ENCODE measurements at places on chromosomes 3 and 15. TPM values are rescaled to one million over a fixed set of nuclear protein-coding genes. Genes with fewer than 3 reads are reported as not detected.

DNA sequence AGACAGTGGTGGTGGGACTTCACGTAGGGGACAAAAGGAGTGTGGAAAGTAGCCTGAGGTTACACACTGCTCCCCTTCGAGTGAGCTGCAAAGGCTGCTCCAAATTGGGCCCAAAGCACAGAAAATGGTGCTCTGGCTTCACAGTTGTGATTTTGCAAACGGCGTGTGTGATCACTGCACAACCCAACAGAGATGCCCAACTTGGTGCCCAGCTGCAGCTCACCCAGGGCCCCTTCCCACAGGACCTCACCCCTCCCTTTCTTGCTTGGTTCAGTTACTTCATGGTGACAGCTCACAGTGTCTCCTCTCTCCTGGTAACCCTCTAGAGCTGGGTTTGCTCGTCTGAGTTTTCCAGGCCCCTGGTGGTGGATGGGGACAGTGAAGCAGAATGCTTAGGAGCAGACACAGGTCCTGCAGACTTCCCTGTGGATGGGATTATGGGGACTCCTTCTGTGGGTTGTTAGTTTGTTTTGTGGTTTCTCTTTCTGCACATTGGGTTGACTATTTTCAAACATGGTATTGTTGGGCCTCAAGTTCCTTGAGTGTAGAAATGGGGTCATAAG, 98.3 kb downstream of the TOP2B start:
- no peak overlapping the region for H3K4me3 ChIP-seq
- no peak overlapping the region for H3K27ac ChIP-seq
- H3K27me3 ChIP-seq, result no peaks in the 10 kb centered on the region
- no peaks in the 10 kb centered on the region for H3K4me1 ChIP-seq
- no peak for DNase-seq
- no peaks in the 10 kb centered on the region for H3K36me3 ChIP-seq

DNA sequence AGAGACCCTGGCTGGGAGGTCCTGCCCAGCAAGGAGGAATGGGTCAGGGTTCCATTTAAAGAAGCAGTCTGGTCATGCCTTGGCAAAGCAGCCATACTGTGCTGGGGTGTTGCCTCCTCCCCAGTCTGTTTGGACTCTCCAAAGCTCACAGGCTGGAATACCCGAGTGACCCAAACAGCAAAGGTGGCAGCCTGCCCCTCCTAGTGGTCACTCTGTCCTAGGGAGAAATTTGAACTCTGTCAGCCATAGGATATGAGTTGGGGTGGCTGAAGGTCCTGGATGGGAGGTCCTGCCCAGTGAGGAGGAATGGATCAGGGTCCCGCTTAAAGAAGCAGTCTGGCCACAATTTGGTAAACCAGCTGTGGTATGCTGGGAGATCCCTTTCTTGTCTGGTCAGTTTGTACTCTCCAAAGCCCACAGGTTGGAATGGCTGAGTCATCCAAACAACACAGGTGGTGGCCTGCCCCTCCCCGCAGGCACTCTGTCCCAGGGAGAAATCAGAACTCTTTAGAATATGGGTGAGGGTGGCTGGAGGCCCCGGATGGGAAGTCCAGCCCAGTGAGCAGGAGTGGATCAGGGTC, 45.0 kb downstream of the CCR1 start:
- H3K27ac ChIP-seq, result no peak overlapping the region
- no peak for DNase-seq
- no peaks in the 10 kb centered on the region for H3K4me1 ChIP-seq
- H3K36me3 ChIP-seq, result no peaks in the 10 kb centered on the region
- H3K27me3 ChIP-seq, result no peaks in the 10 kb centered on the region
- no peak overlapping the region for H3K4me3 ChIP-seq

DNA sequence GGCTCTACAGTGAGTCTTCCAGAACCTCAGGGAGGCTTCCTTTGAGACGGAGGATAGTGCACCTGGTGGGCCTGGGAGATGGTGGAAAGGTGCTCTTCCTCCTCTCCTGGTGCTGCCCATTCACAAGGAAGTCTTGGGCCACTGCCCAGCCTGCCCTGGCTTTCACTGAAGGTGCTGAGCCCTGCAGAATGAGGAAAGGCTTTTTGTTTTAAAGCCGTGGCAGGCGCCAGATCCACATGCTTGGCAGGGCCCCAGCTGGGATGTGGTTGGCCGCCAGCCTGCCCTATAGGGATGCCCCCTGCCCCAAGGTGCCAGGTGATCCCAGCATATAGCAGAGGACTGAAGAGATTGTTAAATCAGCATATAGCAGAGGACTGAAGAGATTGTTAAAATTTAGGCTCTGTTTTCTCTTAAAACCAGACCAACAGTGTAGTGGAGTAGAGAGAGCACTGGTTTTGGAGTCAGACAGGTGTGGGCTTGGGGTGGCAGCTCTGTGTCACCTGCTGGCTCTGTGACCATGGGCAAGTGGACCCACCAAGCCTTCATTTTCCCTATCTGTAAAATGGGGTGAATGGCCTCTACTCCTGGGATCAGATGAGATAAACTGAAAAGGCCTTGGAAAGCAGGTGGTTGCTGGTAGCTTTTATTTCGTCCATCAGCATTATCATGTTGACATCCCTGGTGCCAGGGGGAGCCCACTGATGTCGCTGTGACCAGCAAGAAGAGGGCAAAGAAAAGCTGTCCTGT, 53.3 kb downstream of the SLC6A6 start:
- no peak for DNase-seq
- H3K27me3 ChIP-seq, result no peaks in the 10 kb centered on the region
- H3K4me1 ChIP-seq, result peaks cover 45% of the 10 kb centered on the region
- no peak overlapping the region for H3K27ac ChIP-seq
- H3K36me3 ChIP-seq, result no peaks in the 10 kb centered on the region

- no peak for DNase-seq
- H3K4me3 ChIP-seq, result no peak overlapping the region
- no peaks in the 10 kb centered on the region for H3K27me3 ChIP-seq
- H3K36me3 ChIP-seq, result no peaks in the 10 kb centered on the region
These were observed 43.0 kb upstream of the CACNA2D3 start for GRCh38 chr3:54079314-54079713.

DNA sequence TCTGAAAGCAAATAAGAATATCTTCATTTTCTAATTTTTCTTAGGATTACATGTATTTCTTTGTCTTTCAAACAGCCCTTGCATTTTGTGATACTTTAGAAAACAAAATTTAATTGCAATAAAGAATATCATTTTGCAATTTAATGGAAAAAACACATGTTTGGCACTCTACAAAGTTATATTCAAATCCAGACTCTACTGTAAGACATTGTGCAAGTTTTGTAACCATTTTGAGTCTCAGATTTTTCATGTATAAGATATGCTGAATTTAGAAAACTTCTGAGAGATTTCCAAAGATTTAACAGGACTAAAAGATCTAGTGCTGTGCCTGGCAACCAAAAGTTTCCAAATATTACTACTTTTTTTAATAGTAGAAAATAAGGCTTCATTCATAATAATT, 187.1 kb upstream of the AGTR1 start:
- no peaks in the 10 kb centered on the region for H3K27me3 ChIP-seq
- H3K4me3 ChIP-seq, result no peak overlapping the region
- DNase-seq, result no peak
- no peaks in the 10 kb centered on the region for H3K4me1 ChIP-seq

GRCh38 chr3:48405971-48406370, 23.9 kb downstream of the PLXNB1 start:
- peaks cover 63% of the 10 kb centered on the region for H3K36me3 ChIP-seq
- H3K27ac ChIP-seq, result peak overlapping the region; percentile 48
- no peak for DNase-seq
- no peak overlapping the region for H3K4me3 ChIP-seq
- H3K4me1 ChIP-seq, result peaks cover 11% of the 10 kb centered on the region
- no peaks in the 10 kb centered on the region for H3K27me3 ChIP-seq

GRCh38 chr15:42155546-42156242, 742 bp downstream of the PLA2G4F start:
- peak overlapping the region; percentile 45 for H3K4me3 ChIP-seq
- H3K4me1 ChIP-seq, result peaks cover 35% of the 10 kb centered on the region

DNA sequence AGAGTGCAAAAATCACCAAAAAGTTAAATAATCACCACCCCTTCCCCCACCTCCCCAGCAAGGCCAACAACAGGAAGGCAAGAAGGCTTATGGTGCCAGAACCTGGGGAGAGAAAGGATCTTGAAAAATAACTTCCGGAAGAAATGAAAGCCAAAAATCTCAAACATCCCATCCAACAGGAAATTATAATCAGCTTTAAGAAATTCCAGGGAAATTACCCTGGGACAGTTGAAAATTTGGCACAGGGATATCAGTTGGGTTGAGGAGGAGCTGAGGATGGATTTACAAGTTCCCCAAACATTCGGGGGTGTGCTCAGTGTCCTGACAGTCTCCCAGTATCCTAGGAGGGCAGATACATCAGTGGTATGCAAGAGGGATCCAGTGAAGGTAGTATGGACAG, 82.7 kb downstream of the POLR2M start:
- H3K4me1 ChIP-seq, result peaks cover 2% of the 10 kb centered on the region
- no peaks in the 10 kb centered on the region for H3K36me3 ChIP-seq
- H3K27ac ChIP-seq, result no peak overlapping the region
- H3K27me3 ChIP-seq, result no peaks in the 10 kb centered on the region
- no peak overlapping the region for H3K4me3 ChIP-seq
- no peak for DNase-seq

DNA sequence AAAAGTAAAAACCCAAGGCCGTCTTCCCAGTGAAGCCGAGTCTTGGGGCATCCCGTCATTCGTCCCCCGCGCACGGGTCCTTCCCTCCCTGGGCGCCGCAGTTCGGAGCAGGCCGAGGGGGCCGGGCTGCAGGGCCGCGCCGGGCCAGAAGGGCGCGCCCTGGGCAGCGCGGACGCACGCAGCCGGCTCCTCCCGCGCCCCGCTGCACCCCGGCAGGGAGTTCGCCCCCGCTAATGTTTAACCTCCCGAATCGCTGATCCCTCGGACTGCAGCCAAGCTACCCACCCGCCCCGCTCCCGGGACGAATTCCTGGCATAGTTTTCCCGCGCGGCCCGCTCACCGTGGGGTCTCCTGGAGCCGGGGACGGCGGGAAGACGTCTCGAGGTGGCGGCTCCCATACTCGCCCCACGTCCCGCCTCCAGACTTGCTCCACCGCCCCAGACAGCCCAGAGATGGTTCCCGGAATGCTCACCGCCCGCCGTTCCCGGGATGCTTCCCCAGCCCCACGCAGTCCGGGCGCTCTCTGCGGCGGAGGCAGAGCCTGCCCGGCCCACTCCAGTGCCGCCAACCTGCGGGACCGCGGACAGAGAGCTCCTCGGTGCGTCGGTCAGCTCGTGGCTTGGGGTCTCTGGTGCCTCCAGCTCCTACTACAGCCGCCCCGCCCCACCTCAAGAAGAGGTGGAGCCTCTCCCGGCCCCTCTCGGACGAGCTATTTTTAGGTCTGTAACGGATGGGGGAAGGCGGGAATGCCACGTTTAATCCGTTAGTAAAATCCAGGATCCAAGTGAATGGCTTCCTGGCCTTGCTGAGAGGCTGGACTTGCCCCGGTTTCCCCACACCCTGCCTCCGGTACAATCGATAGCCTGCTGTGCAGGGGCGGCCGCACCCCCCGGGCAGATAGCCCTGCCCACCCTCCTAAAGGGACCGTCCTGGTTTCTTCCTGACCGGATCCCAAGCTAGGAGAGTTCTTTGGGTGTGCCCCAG, at the start of gene DZIP1L:
Gene DZIP1L (minus strand): TSS at position 621 of the 984 bp plus-strand sequence. CDS start 11,637 bp downstream, outside the sequence.
- H3K27ac ChIP-seq, result peak within 1 kb of the TSS; percentile 91
- no peaks in the 10 kb centered on the region for H3K27me3 ChIP-seq
- peak within 1 kb of the TSS; percentile 79 for H3K4me3 ChIP-seq
- DNase-seq, result no peak
- H3K36me3 ChIP-seq, result no peaks in the 10 kb centered on the region

DNA sequence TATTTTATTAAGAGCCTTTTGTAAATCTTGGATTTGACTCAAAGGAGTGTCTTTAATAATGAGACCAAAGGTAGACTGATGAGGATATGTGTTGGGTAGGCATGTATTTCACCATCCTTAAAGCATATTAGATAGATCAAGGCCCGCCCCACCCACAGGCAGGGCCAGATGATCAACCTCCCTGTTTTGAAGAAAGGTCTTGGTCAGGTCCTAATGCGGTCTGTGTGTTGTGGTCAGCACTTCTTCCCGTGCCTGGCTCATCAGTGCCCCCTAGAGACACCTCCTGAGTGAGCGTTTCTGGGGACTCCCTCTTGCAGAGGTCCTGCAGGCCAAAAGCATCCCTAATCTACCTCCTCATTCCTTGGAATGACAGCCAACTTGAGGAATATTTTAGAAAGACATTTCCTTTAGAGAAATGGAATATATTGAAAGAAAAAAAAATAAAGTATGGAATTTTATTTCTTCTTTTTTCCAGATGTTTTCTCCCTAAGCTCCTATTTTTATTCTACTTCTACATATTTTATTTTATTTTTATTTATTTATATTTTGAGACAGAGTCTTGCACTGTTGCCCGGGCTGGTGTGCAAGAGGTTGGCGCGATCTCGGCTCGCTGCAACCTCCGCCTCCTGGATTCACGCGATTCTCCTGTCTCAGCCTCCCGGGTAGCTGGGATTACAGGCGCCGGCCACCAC, 6.0 kb downstream of the TM4SF4 start:
- H3K36me3 ChIP-seq, result no peaks in the 10 kb centered on the region
- DNase-seq, result peak; percentile 84
- no peaks in the 10 kb centered on the region for H3K4me1 ChIP-seq
- H3K27ac ChIP-seq, result no peak overlapping the region
- no peaks in the 10 kb centered on the region for H3K27me3 ChIP-seq

SELENOS gene
- total RNA-seq, result 47.6 TPM

LRRC31 gene
- total RNA-seq, result not detected

FSD2 gene
- total RNA-seq, result not detected

EHHADH gene
- 8.1 TPM for total RNA-seq

MED12L gene
- total RNA-seq, result 1.7 TPM

C3orf62 gene
- total RNA-seq, result 17.9 TPM

SI gene
- not detected for total RNA-seq
